ENCODE measurements at places on chromosomes 3 and 15. TPM values are rescaled to one million over a fixed set of nuclear protein-coding genes. Genes with fewer than 3 reads are reported as not detected.

KCNMB3 gene
- total RNA-seq: 4.4 TPM

DNA sequence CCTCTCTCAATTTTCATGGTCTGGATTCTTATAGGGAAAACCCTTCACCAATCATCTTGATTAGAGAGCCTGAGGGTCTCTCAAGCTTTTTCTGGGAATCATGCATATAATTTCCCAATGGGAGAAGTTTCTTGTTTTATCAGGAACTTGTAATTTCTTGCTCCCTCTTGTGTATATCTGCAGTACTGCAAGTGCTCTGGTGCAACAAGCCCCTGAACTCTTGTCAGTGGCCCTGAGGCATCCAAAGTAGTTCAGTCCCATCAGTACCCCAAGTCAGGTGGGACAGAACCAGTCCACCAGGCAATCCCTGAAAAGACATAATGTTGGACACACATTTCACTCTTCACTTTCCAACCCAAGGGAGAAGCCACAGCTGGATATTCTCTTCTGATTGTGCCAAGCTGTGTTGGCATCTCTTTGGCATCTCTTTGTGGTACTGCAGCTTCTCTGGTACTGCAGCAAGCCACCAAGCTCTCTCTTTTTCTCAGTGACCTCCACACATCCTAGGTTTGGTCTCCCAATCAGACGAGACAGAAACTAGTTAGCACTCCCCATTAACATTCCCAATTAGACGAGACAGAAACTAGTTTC lies 214.5 kb downstream of the ZIC4 start:
- no peaks in the 10 kb centered on the region for H3K27me3 ChIP-seq
- no peak overlapping the region for H3K4me3 ChIP-seq
- H3K4me1 ChIP-seq: no peaks in the 10 kb centered on the region
- peak; percentile 71 for DNase-seq

- H3K27me3 ChIP-seq: peaks cover 7% of the 10 kb centered on the region
- H3K36me3 ChIP-seq: no peaks in the 10 kb centered on the region
- peaks cover 8% of the 10 kb centered on the region for H3K4me1 ChIP-seq
- DNase-seq: no peak
These were observed 316.6 kb downstream of the NTRK3 start for GRCh38 chr15:87939848-87940457.

HTR3E gene
- total RNA-seq: not detected

CNTN6 gene
- 2.2 TPM for total RNA-seq

DNA sequence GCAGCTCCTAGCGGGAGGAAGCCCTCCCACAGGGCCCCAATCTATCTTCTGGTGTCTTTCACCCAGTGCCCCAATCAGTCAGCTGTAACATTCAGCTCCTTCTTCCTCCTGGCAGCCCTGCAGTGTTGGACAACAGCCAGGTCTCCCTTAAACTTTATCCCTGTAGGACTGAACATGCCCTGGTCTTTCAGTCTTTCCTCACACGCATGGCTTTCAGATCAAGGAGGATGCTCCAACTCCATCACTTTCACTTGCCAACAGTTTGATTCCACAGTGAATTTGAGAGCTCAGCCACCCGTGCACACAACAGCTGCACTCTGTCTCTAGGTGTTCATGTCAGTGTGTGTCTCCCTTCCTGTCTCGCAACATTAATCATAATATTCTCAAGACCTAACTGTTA lies 28.5 kb upstream of the LRRC34 start:
- no peaks in the 10 kb centered on the region for H3K36me3 ChIP-seq
- H3K27ac ChIP-seq: no peak overlapping the region
- no peaks in the 10 kb centered on the region for H3K27me3 ChIP-seq
- H3K4me1 ChIP-seq: no peaks in the 10 kb centered on the region
- DNase-seq: no peak
- no peak overlapping the region for H3K4me3 ChIP-seq

GRCh38 chr3:156356537-156357363 lies 198.2 kb downstream of the SSR3 start:
- H3K4me1 ChIP-seq: peaks cover 10% of the 10 kb centered on the region
- no peak overlapping the region for H3K4me3 ChIP-seq
- no peak for DNase-seq

DNA sequence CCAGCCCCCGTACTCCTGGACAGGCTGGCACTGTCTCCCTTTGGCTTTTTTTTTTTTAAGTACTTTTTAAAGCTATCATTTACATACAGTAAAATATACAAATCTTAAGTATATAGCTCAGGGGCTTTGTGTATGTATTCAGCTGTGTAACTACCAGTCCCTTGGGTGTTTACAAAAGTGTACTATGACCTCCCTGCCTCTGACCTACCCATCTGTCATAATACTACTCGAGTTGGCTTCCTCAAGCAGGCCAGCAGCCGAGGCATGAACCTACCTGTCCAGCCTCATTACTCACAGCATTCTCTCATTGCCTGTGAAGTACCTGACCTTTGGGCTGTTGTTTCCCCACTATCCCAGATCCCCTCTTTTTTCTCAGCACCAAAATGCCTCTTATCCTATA lies 33.2 kb downstream of the ABHD2 start:
- no peaks in the 10 kb centered on the region for H3K27me3 ChIP-seq
- no peak overlapping the region for H3K27ac ChIP-seq
- H3K4me1 ChIP-seq: no peaks in the 10 kb centered on the region
- no peaks in the 10 kb centered on the region for H3K36me3 ChIP-seq

GRCh38 chr3:119973018-119973646 lies 121.1 kb downstream of the GSK3B start:
- H3K27ac ChIP-seq: no peak overlapping the region
- H3K27me3 ChIP-seq: no peaks in the 10 kb centered on the region
- no peaks in the 10 kb centered on the region for H3K4me1 ChIP-seq
- DNase-seq: no peak
- no peak overlapping the region for H3K4me3 ChIP-seq

ENTPD3 gene
- not detected for total RNA-seq

DNA sequence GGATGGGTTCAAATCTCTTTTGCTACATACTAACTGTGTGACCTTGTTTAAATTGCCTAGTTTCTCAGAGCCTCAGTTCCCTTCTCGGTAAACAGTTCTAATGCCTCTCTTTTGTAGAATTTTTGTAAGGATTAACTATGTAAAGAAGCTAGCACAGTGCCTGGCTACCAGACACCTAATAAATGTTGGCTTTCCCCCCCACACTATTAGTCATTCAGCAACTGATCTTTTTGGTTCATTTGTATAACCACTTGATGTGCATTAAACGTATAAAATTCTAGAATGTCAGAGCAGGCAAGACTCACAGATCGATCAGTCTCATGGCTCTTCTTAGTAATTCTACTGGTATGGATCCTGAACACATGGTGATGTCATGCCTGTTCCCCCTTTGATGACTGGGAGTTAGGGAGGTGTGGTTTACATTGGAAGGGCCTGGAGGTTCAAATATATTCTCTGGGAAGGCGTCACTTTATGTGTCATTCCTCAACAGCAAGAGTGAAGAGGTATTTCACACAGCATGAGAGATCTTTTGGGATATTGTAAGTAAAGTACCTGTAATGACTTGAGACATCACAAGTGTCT lies 6.5 kb downstream of the TAGLN3 start:
- H3K27me3 ChIP-seq: peaks cover 20% of the 10 kb centered on the region
- H3K4me1 ChIP-seq: peaks cover 47% of the 10 kb centered on the region
- H3K4me3 ChIP-seq: no peak overlapping the region
- no peak for DNase-seq
- H3K27ac ChIP-seq: no peak overlapping the region

DNA sequence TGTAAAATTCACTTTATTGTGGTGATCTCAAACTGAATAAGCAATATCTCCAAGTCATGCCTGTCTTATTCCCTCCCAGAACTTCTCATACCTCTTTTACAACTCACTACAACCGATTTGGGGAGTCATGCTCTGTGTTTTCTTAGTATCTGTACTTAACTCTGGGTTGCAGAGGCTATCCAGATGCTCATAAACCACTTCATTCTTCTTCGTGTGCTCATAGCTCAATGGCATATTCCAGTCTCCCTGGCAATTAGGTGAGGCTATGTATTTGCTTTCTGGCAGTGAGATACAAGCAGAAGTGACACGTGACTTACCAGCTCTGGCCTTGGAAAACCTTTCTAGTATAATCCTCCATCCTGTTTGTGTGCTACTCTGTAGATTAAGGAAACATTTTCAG lies 360.9 kb downstream of the ZNF385D start:
- no peak overlapping the region for H3K27ac ChIP-seq
- no peak for DNase-seq
- no peaks in the 10 kb centered on the region for H3K4me1 ChIP-seq
- no peak overlapping the region for H3K4me3 ChIP-seq
- H3K27me3 ChIP-seq: no peaks in the 10 kb centered on the region

- H3K27ac ChIP-seq: no peak overlapping the region
- no peak for DNase-seq
- no peaks in the 10 kb centered on the region for H3K36me3 ChIP-seq
- H3K27me3 ChIP-seq: no peaks in the 10 kb centered on the region
- H3K4me3 ChIP-seq: no peak overlapping the region
These were observed 57.5 kb downstream of the CADPS start for GRCh38 chr3:62817678-62818077.

GRCh38 chr3:160569894-160570652 lies 4.7 kb upstream of the KPNA4 start:
- no peaks in the 10 kb centered on the region for H3K4me1 ChIP-seq
- H3K27me3 ChIP-seq: no peaks in the 10 kb centered on the region
- H3K36me3 ChIP-seq: no peaks in the 10 kb centered on the region
- H3K27ac ChIP-seq: no peak overlapping the region

DNA sequence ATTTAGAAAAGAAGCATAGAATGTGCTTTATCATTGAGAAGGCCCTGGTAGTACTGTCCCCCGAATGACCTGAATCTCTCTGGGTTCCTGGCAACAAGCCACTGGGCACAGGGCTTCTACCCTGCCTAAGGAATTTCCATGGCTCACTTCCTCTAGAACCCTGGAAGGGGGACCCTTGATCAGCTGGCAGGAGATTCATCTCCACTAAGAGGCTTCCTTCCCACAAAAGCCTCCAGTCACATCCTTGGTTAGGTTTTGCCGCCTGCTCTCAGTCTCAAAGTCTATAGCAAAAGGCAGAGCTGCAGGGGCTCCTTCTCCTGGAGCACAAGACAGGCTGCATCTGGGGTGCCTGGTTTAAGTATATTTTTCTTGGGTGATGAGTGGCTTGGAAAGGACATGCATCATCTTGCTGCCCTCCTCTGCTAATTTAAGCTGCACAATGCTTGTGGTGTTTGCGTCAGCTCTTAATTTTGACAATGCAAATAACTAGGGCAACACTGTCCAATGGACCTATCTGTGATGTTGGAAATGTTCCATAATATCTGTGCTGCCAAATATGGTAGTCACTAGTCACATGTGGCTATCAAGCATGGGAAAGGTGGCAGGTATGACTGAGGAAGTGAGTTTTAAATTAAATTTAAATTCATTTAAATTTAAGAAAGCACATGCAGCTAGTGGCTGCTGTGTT lies 33.4 kb upstream of the RARRES1 start:
- peaks cover 11% of the 10 kb centered on the region for H3K4me1 ChIP-seq
- H3K27ac ChIP-seq: no peak overlapping the region
- no peaks in the 10 kb centered on the region for H3K36me3 ChIP-seq
- H3K4me3 ChIP-seq: no peak overlapping the region

CELF6 gene
- total RNA-seq: 0.19 TPM

CHRNB4 gene
- total RNA-seq: 0.24 TPM
